ENCODE measurements at places on chromosomes 12 and 14.

GRCh38 chr14:75437201-75438143 is 9.7 kb downstream of the JDP2 start:
- no peak for DNase-seq

- no peak for DNase-seq
Observed at GRCh38 chr14:72801381-72801812, 92.5 kb downstream of the DPF3 start.

GRCh38 chr12:122880155-122880667 is 15.7 kb downstream of the VPS37B start:
- no peak for DNase-seq

DNA sequence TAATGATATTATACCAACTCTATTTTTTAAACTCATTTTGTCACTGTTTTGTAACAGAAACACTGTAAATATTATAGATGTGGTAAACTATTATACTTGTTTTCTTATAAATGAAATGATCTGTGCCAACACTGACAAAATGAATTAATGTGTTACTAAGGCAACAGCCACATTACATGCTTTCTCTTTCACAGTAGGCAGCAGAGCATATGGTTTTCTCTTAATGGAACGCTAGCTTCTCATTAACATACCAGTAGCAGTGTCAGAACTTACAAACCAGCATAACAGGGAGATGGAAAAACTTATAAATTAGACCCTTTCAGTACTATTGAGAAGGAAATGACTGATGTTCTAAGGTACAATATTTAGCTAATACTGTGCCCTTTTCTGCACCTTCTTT is 398.8 kb downstream of the PRKD1 start:
- DNase-seq, result no peak

- no peak for DNase-seq
Observed at GRCh38 chr14:86015941-86016340, 486.0 kb downstream of the FLRT2 start.

DNA sequence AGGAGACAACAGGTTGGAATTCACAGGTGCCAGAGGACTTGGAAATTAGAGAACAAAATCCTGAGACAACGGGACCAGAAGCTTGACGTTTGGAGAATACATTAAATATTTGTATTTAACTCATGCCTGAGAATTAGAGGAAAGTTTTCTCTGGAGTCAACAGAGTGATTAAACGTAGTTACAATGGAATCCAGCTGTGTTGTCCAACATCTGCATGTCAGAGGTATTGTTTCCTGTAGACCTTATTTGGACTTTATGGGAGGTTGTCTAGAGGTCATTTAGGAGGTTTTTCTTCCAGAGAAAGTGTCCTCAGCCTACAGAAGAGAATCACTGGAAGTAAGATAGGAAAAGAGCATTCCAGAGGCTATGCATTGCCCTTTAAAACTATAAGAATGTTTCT is 45.1 kb upstream of the RERGL start:
- no peak for DNase-seq

GRCh38 chr14:24361326-24361725 is 6.7 kb upstream of the NFATC4 start:
- no peak for DNase-seq

DNA sequence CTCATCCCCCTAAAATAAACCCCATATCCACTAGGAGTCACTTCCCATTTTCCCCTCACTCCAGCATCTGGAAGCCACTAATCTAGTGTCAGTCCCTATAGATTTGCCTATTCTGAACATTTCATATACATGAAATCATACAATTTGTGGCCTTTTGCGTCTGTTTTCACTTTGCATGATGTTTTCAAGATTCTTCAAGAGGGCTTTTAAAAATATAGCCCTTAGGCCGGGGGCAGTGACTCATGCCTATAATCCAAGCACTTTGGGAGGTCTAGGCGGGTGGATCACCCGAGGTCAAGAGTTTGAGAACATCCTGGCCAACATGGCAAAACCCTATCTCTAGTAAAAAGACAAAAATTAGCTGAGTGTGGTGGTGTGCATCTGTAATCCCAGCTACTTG is 104.7 kb downstream of the VEZT start:
- DNase-seq, result no peak

GRCh38 chr12:131369094-131369845 is 341.6 kb upstream of the SFSWAP start:
- no peak for DNase-seq

DNA sequence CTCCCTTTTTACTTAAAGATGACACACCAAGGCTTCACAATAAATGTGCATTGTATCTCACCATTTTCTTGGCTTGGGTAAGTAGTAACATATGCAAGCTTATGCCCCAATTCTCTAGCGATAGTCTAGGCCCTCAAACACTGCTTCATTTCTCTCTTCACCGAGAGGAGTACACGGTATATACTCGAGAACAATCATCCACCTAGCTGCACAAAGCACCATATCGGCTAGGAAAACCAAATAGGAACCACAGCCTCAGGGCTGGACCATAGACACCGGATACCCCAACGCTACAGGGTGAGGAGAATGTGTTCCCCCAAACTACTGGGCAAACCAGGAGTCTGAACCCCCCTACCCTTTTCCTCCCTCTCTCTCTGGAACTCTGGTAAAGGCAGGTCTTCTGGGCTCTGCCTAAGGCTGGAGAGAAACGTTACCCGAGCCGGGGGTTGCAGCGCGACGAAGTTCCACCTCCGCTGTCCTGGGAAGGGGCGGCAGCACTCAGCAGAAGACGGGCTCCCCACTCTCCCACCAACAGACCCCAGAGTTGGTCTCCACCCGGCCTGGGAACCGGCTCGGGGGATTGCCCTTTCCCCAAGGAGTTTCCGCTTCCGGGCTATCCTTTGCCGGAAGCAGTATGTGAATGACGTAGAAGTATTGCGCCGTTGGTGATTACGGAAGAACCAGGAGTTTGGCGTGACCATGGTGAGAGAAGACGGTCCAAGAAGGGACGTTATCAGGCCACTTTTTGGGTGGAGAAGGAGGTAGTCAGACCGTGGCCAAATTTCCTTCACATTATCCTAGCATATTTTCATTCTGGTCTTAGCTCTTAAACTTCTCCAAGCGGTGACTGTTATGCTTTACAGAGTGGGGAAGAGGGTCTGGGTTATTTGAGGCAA is at the start of the genes AREL1 and FCF1:
Gene AREL1, minus strand, starts transcription at position 582 of the 896 bp plus-strand sequence. CDS start 27,465 bp downstream, outside the sequence.
Gene FCF1, plus strand, starts transcription at position 646 of the 896 bp plus-strand sequence. Its CDS starts 54 bp downstream, at position 700.
- DNase-seq, result peak; percentile 33

GRCh38 chr12:47986291-47986660 is 18.0 kb downstream of the COL2A1 start:
- DNase-seq, result no peak

DNA sequence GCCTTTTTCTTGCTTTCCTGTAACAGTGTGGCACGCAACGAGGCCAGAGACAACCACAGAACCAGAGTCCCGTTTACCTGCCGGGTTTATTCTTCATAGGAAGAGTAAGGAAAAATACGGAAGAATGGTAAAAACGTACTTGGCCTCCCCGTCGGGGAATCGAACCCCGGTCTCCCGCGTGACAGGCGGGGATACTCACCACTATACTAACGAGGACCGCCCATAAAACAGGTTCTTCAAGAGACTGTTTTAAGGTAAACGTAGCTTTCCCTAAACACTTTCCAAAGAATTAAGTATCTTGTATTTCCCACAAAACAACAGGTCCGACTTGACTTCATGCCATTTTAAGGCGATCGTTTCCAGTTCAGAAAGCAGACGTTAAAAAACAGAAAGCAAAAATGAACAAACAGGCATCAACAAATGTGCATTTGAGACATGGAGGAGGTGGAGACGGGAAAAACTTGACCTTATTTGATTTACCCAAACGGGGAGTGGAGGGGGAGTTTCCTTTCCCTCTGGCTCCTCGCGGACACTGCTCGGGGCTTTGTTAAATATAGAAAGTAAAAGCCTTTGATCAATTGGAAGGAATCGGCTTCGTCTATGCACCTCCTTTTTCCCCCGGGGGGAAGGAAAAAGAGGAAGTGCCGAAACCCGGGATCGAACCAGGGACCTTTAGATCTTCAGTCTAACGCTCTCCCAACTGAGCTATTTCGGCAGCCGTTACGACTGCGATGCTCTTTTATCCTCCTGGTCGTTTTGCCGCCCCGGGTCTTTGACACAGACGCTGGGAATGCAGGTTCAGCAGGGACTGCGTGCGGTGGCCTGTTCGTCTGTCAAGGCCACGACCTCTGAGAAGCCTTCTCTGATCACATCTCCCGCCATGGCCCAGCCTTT is 13.0 kb upstream of the UBC start:
- DNase-seq, result peak; percentile 67

DNA sequence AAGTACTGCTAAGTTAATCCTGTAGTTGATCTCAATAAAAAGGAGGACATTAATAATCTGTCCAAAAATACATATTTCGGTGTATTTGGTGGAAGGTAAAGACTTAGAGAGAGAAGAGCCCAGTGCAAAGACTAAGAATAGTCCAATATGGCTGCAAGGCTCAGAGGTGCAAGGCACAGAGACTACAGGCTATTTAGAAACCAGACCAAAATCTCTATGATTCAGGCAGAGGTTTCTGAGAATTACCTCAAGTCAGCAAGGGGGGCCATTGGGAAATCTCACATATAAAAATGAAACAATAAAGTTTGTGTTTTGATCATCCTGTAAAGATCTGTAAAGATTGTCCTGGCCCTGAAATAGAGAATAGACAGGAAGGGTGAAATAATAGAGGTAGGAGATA is 1173.0 kb downstream of the VRK1 start:
- no peak for DNase-seq

DNA sequence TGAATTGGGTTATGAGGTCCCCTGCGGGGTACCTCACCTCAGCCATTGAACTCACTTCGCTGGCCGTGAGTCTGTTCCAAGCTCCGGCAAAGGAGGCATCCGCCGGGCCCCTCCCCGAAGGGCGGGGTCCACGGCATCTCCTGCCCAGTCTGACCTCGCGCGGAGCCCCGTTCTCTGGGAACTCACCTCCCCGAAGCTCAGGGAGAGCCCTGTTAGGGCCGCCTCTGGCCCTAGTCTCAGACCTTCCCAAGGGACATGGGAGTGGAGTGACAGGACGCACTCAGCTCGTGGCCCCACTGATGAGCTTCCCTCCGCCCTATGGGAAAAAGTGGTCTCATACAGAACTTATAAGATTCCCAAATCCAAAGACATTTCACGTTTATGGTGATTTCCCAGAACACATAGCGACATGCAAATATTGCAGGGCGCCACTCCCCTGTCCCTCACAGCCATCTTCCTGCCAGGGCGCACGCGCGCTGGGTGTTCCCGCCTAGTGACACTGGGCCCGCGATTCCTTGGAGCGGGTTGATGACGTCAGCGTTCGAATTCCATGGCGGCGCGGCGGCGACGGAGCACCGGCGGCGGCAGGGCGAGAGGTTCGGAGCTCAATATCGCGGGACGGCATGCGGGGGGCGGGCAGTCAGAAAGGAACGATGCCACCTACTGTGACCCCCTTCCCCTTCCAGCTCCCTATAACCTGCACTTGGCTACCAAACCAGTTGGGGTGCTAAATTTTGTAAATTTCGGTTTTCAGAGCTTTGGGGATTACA is at the start of gene PARP2:
Gene PARP2, plus strand, starts transcription at position 544 of the 770 bp plus-strand sequence. Its CDS starts 7 bp downstream, at position 551.
- DNase-seq, result peak; percentile 75

DNA sequence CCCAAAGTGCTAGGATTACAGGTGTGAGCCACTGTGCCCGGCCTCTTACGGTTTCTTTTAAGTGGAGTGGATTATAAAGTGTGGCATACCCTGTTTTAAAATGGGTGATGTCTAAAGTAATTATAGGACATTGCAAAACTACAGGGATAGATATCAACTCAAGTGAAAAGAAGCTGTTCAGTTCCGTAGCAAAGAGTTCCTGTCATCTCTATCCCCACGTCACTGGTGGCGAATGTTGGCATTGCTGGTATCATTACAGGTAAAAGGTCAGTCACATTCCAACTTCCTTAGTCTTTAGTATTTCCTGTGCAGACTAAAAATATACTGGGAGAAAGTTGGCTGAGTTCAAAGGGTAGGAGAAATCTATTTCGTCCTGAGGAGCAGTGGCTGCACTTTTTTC is 95.6 kb upstream of the SLC38A2 start:
- no peak for DNase-seq

DNA sequence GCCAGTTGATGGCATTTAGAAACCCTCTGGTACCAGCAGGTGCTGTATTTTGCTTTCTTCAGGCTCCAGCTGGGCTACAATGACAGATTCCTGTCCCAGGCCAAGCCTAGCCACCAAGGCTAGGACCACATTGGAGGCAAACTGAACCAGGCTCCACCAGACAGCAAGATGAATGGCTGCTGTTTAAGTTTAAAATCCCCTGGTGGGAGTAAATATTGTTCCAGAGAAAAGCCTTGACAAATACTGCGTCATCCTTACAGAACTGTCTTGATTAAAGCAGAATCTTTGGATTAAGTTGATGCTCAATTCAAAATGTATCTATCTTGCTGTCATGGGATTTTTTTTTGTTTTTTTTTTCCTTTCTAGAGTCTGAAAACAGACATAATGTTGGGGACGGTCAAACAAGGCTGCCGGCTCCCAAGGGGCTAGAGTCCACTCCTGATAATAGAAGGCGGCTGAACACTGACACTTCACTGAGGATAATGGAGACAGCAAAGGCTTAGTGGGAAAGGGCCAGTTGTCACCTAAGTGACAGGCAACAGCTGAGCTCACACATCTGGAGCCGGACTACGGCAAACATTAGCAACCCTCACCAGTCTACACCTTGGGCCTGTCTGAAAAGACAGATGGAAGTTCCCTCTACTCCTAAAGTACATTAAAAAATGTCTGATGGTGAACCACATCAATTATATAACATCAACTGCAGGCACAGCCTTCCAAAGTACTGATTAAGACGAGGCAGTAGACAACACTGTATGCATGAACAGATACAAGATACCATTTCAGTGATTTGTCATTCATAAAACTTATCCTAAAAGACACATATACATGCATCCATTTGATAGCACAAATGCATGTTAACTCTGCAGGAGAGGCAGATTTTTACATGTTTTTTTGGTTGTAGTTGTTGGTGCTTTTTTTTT is 1.7 kb downstream of the PRICKLE1 start:
- DNase-seq, result no peak

- no peak for DNase-seq
Observed at GRCh38 chr12:64825143-64826021, 935 bp downstream of the TBC1D30 start.

GRCh38 chr12:119695034-119695433 is 27.1 kb downstream of the PRKAB1 start:
- DNase-seq, result no peak

DNA sequence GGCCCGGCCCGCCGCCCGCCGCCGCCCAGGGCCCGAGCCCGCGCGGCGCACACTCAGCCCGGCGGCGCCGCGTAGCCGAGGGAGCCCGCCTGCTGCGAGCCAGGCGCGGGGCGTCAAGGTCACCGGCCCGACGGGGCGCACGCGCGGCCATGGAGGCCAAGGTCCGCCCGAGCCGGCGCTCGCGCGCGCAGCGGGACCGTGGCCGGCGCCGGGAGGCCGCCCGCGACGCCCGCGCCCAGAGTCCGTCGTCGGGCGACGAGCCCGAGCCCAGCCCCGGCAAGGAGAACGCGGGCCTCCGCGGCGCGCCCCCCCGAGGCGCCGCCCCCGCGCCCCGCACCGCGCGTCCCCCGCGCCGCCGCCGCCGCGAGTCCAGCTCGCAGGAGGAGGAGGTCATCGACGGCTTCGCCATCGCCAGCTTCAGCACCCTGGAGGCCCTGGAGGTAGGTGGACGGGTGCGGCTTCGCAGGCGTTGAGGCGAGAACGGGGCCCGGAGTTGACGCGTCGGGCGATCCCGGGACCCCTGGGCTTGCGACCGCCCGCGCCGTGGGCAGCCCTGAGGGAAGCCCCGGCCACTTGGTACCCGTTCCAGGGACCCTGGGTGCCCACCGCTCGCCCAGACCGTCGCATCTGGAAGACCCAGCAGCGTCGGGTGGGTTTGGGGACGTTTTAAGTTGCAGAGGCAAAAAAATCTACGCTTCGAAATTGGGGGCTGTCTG is 629 bp downstream of the FBRSL1 start:
- DNase-seq, result no peak

- DNase-seq, result no peak
Observed at GRCh38 chr14:96263347-96264199, 7.6 kb downstream of the BDKRB1 start.

- DNase-seq, result no peak
Observed at GRCh38 chr12:109914461-109914860, 14.4 kb downstream of the TCHP start.

Measured in activated CD8-positive, alpha-beta memory T cell treated with anti-CD3 and anti-CD28 coated beads for 1 hour (primary cell).